ENCODE measurements at places on chromosomes 2 and 18.

DNA sequence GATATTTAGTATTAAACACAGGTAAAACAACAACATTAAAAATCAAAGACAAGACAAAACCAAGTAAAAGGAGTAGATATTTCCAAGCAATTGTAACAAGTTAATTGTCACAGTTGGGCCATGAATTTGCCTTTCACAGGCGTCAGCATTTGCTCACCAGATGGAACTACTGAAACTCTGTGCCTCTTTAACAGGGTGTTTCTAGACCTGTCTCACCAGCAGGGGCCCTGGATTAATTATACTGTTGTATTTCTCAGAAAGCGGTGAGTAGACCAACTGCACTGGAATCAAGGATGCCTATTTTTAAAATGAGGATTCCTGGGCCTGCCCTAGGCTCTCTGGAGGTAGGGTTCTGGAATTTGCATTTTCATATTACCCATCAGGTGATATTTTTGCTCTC lies 92.6 kb downstream of the UPP2 start:
- DNase-seq, result no peak

- DNase-seq, result no peak
Measured at GRCh38 chr2:216619411-216620393, 13.5 kb upstream of the IGFBP2 start.

- no peak for DNase-seq
Measured at GRCh38 chr2:173858291-173858731, 106.9 kb downstream of the SP3 start.

DNA sequence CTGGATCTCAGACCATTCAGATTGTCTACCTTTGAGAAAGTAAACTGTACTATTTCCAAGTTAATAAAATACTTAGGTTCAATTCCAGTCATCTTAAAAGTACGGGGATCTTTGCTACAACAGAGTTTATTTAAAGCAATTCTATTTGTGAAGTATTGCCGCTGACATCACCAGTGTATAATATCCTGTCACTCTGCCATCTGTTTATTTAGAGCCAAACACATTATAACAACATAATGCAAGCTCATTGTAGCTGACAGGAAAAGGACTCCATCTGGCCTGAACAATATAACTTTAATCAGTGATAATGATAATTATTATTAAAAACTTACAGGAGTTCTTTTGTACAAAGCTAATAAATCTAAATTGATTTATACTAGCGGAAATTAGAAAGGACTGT lies 786.8 kb downstream of the ERBB4 start:
- DNase-seq, result no peak

DNA sequence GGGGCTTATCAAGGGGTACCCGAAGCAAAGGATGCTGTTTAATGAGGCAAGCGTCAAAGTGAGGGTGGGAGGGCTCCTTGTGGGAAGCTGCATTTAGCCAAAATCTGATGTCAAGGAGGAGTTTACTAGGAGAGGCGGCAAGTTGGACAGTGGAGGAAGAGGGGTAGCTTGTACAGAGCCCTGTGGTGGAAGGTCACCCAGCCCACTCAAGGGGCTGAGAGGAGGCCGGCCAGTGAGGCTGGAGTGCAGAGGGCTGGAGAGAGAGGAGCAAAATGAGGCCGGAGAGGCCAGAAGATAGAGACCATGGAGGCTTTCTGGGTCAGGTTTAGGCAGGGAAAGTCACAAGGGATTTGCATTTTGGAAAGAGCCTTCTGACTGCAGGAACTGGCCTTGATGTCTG lies 49.5 kb downstream of the ASB1 start:
- DNase-seq, result no peak

- DNase-seq, result no peak
Measured at GRCh38 chr2:123908522-123908921, 116.6 kb upstream of the CNTNAP5 start.

GRCh38 chr2:221675201-221675908 lies 103.3 kb upstream of the EPHA4 start:
- DNase-seq, result no peak

DNA sequence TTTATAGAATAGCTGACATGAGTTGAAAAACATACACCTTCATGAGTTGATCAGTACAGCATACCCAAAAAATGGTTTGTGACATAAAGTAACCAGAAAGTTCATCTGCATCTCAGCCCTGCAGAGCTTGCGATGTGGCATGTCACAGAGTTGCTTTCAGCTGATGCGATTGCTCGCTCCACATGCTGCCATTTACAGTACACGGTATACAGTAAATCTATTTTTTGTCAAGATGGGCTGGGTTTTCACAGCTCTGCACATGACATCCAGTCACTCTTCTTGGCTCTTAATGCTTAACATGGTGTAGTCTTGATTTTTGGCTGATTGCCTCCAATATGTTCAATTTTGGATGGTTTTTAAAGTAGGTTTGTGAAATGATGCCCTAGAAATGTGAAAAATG lies 811.9 kb downstream of the SATB2 start:
- DNase-seq, result no peak

DNA sequence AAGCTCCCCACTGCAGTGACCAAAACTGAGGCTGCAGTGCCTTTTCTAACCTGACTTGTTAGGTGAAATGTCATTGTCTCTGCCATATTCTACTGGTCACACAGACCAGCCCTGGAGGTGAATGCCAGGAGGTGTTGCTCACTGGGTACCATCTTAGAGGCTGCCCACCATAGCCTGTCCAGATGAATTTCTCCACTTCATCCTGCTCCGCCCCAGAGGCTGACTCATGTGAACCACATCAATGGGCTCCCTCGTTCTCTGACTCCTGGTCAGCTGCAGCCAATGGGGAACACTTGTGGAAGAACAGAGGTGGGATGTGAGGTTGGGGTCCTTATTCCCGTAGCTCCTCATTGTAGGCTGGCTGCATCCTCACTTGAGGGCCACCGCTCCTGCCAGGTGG lies 3.4 kb upstream of the NARS1 start:
- DNase-seq, result no peak

GRCh38 chr2:230267556-230267955 lies 42.0 kb downstream of the SP140 start:
- no peak for DNase-seq

GRCh38 chr2:37325625-37326071 lies 1.0 kb upstream of the PRKD3 start:
- no peak for DNase-seq

GRCh38 chr18:62523631-62524439 lies 1.0 kb downstream of the ZCCHC2 start:
- DNase-seq, result peak; percentile 53

- DNase-seq, result no peak
Measured at GRCh38 chr2:98911376-98912154, 24.5 kb downstream of the CRACDL start.

DNA sequence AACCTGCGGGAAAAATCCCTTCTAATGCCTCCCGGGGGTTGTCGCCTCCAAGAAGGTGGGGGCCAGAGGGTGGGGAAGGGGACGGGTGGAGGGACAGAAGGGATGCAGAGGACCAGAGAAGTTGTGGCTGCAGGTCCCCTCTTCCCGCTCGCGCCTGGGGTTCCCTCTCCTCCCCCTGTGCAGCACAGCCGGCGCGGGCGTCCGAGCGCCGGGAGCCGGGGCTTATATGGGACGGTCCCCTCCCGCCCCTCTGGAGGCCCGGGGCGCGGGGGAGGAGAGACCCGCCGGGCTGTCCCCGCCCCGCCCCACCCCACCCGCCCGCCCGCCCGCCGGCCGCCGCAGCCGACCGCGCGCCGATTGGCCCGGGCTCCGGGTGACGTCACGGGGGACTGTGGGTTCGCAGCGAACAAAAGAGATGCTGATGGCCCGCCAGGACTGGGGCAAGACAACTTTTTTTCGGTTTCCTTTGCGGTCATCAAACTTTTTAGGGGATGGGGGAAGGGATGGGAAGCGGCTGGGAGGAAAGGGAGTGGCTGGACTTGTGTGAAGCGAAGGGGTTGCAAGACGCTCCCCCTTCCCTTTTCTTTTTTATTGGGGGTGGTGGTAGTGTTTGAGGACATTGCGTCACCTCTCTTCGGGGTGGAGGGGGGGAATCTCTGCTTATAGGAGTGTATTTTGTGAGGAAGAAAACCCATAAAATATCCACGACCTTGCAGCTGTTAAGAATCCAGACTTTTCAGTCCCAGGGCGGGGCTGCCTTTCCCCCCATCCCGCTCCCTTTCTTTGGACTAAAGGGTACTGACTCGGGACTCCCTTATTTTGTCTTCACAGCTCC lies at the start of gene FN1:
Gene FN1, minus strand, starts transcription at position 199 of the 835 bp plus-strand sequence. CDS start 266 bp downstream, outside the sequence.
- DNase-seq, result peak; percentile 77

DNA sequence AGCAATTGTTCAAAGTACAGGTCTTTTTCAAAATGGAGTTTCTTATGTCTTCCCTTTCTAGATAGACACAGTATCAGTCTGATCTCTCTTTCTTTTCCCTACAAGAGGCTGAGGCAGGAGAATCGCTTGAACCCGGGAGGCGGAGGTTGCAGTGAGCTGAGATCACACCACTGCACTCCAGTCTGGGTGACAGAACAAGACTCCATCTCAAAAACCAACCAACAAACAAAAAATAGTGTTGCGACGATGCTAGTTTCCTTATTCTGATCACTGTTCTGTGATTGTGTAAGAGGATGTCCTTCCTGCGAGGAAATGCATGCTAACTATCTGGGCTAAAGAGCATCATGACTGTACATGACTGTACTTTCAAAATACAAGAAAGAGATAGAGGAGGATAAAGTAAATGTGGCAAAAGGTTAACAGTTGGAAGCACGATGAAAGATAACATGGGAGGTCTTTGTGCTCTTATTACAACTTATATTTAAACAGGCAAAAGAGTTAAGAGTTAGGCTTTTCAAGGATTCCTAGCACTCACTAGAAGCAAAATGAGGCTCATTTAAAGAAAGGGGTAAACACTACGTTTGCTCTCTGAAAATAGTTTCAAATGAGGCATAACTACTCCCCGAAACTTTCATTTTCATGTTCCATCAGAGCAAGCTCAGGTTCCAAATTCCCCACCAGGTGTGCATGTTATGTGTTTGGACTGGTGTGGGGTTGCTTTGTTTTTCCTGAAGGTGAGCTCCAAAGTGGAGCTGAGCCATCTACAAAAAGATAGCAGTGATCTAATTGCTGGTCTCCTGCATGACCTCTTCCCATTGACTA lies 23.8 kb downstream of the SOWAHC start:
- no peak for DNase-seq

DNA sequence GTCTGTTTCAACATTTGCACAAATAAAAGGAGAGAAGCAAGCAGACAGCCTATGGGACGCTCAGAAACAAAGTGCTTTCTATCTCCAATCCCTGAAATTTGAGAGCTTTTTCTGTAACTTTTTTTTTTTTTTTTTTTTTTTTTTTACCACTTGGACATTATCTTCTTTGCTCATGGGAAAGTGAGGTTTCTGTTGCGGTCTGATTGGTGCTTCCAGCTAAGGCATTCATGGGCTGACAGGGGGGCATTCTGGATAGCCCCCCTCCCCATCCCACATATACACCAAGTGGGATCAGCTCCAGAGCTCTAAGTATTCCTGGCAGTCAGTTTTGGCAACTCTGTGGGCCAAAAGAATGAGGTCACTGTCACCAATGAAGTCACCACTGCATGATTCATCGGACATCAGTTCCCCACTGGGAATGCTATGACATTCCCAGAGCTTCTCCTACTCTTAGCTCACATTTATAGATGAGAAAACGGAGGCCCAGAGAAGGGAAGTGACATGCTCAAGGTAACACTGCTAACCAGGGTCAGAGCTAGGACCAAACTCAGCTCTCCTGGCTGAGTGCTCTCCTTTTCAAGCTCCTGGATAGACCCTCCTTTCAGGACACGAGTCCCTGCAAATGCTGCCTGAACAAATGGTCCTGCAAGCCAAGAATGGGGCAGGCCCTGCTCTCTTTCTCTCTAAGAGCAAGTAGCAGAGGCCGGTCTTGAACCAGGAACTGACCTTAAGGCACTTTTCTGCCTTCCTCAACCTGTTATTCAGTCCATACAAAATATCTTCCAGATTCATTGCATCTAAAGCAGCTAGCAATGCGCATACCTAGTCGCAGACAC lies 61.3 kb downstream of the TMEM247 start:
- DNase-seq, result no peak

DNA sequence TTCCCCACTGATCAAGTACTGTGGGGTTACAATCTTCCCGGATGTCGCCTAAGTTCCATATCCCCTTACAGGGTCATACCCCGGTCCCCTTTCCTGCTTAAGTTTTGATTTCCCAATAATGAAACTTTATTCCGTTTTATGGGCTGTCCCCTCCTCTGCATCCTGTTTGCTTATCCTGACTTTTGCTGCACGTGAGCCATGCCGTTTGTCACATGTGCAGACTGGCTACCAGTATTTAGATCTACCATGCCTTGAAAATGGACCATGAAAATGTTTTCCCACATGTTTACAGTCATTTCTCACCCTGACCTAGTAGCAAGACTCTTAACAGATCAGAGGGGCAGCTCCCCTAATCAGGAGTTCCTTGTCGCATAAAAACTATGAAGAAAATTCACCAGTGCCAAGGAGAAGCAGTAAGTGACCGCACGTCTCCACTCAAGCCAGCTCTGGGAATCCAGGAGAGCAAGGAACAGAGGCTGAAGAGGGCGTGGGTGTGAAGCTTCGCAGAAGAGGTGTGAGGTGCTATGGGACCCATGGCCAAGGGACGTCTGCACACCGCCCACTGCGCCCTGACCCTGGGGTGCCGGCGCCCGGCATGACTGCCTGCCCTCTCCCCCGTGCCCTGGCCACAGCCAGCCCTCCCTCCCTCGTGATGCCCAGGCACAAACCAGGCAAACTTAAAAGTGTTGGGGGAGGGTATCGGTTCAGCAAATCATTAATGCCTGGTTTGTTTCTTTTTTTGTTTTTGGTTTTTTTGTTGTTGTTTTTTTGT lies 440.8 kb upstream of the SALL3 start:
- no peak for DNase-seq

GRCh38 chr2:1140389-1141003 lies 189.8 kb downstream of the SNTG2 start:
- peak; percentile 54 for DNase-seq

DNA sequence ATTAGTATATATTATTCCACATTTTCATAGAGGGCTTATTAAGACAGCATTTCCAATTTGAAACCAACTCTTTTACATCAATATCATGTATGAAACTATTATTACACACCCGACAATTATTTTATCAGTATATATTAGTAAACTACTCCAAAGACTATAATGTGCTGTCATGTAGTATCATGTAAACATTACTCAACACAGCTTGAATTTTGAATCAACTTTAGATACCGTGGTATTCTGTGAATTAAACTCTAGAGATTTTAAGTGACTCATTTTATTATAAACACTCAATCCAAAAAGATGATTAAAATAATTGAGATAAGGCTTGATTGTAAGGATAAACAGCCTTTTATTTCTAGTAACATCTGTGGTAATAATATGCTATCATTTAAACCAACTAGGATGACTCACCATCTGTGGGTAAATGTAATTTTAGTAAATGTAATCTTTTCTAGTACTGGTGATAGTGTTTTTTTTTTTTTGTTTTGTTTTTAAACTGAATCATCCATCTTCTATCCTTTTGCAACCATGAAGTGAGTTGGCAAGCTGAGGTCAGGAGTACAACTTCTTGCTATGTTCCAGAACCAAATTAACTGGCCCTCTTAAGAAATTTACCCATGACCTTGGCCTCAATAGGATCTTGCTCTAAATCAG lies 144.3 kb upstream of the SMAD7 start:
- DNase-seq, result no peak

- DNase-seq, result no peak
Measured at GRCh38 chr2:179021258-179021657, 28.7 kb downstream of the CCDC141 start.

- DNase-seq, result no peak
Measured at GRCh38 chr18:44424645-44425035, 256.0 kb upstream of the SETBP1 start.

- no peak for DNase-seq
Measured at GRCh38 chr2:202542142-202542541, 92.6 kb upstream of the FAM117B start.

- DNase-seq, result no peak
Measured at GRCh38 chr18:60861575-60861974, 471.7 kb upstream of the CDH20 start.

GRCh38 chr18:26685438-26686157 lies 137.2 kb upstream of the KCTD1 start:
- no peak for DNase-seq

All from naive thymus-derived CD8-positive, alpha-beta T cell (primary cell).